ENCODE measurements at places on chromosomes 7 and 10.

- no peak for DNase-seq
These were observed 66.8 kb downstream of the PPP1R3C start for GRCh38 chr10:91566115-91566514.

DNA sequence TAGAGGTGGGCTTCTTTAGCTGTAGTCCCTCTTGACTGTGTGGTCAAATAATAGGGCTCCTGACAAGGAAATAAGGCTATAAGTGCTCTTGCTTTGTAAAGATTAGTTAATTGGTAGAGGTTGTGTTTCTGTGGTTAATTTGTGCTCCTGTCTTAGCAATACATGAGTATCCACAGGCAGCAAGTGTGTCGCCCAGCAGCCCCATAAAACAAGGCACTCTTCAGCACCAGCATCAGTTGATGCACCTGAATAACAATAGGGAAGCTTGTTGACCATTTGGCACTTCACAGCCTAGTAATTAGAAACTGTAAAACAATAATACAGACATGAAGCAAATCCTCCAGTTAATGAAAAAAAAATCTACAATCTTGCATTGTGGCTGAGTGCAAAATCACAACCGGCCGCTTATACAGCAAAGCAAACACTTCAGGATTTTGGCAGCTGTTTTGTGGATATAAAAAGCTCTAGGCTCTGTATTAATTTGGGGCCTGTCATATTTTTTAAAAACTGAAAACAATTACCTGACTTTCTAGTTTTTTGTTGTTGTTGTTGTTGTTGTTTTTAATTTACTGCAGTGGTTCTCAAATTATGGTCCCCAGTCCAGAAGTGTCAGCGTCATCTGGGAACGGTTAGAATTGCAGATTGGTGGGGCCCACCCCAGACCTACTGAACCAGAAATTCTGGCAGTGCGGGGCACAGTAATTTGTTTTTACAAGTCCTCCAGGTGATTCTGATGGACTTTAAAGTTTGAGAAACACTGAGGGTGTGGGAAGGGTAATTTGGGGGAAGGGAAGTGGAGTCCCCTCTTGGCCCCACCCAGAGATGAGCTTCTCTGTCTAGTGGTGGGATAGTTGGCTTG lies 56.8 kb downstream of the AUTS2 start:
- no peak for DNase-seq

DNA sequence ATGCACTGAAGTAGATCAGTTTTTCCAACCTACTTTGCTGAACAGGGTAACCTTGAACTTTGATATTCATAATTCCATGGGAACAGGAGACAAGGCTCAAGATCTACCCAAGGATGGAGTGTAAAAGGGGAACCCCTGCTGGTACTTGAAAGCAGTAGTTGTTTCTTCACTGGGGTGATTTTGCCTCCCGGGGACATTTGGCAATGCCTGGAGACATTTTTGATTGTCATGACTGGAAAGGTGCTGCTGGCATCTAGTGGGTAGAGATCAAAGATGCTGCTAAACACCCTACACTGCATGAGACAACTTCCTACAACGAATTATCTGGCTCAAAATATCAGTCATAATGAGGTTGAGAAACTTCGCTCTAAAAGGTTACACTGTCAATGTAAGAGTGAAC lies 214.8 kb upstream of the CTBP2 start:
- no peak for DNase-seq

DNA sequence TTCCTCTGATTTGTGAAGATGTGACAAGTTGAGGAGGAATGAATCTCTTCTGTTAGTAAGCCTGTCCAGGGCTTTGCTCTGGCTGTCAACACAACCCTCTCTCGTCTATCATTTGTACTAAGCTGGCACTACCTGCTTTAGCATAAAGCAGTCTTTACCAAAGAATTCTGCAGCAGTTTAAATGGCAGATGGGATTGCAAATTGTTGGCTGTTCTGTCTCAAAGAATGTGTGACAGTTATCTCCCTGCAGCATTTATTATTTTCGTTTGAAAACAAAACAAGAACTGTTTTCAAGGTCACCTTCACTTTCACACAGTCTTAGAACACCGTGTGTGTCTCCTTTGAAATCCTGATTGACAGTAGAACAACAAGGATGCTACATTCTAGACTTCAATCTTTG lies 4.8 kb upstream of the LAMB1 start:
- no peak for DNase-seq

DNA sequence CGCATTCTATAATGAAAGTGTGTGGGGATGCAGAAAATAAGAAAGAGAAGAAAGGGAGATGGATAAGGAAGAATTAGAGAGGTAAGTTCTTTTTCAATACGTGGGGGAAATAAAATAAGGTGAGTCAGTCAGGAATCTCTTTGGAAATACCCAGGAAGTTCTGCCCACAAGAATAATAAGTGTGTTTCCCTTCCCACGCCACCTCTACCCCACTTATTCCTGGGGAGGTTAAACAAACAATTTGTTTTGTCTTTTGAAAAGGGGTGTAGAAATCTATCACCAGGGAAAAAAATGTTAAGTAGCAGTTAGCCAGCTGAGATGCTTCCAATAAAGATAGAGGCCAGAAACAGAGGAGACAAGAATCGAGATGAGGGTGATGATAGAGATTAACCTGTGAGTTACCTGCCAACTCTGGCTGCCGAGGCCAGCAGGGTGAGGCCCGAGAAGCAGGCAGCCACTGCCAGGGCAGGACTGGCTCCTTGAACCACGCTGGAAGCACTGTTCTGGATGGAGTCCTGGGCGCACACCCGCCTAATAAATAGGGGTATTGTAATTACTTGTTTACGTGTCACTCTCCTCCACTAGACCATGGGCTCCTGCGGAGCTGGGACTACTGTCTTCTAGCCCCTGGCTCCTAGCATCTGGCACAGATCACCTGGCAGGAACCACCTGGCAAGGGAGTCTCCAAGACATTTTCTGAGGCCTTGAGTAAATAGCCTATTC lies 191.3 kb downstream of the FGFR2 start:
- no peak for DNase-seq

GRCh38 chr7:81430150-81430549 lies 339.7 kb downstream of the HGF start:
- no peak for DNase-seq

GRCh38 chr7:1041551-1042491 lies 2.5 kb upstream of the GPR146 start:
- DNase-seq = no peak

GRCh38 chr7:133309333-133309732 lies 56.5 kb downstream of the EXOC4 start:
- DNase-seq = no peak

- no peak for DNase-seq
These were observed 46.3 kb downstream of the KIAA1549 start for GRCh38 chr7:138934861-138935260.

GRCh38 chr7:74183142-74183541 lies 9.0 kb downstream of the EIF4H start:
- DNase-seq = no peak

All from activated CD4-positive, alpha-beta T cell treated with anti-CD3 and anti-CD28 coated beads, Interleukin-2, amount 50 U/mL, for 24 hours (primary cell).